Activated T-cell treated with anti-CD3 and anti-CD28 coated beads, Interleukin-2, amount 50 U/mL, for 1 hour (primary cell): ENCODE measurements at places on chromosomes 11 and 22.
A peak's percentile ranks its signal among the peaks of the same experiment; 100 is the strongest.

- DNase-seq, result no peak
Observed at GRCh38 chr11:76075716-76076115, 130.6 kb downstream of the WNT11 start.

GRCh38 chr11:87036756-87037449, 831 bp upstream of the TMEM135 start:
- no peak for DNase-seq

DNA sequence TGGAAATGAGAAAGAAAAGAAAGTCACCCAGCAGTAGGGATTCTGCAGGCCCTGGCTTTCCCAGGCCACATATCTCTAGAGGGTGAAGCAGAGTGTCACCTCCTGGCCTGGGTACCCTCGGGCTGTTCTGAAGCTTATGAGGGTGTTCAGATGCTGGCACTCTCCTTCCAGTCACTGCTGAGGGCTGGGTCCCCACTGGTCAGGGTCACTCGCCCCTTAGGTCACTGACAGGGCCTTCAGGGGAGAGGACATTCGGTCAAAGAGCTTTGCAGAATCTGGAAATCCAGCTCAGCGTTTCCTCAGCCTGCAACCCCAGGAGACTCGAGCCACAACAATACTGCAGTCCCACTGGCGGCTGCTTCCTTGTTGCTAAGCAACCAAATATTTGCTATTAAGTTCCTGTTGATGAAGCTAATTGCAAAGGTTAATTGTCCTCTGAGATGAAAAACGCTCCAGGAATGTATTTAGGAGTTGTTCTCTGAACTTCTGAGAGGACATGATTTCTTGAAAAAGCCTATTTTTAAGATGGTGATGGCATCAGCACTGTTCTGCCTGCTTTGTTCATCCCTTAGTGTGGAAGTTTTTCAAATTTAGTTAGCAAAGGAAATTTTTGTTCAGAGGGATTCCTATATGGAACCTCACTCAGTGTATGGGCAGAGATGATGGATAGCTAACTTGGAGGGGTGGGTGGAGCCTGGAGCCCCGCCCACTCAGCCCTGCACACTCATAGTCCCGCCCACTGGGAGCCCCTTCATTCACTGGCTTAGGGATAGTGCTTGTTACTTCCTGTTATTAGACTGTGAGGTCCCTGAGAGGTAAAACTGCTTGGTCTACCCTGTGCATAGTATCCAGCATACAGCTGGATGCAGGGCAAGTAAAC, 109.2 kb downstream of the CSNK2A3 start:
- DNase-seq, result peak; percentile 45

DNA sequence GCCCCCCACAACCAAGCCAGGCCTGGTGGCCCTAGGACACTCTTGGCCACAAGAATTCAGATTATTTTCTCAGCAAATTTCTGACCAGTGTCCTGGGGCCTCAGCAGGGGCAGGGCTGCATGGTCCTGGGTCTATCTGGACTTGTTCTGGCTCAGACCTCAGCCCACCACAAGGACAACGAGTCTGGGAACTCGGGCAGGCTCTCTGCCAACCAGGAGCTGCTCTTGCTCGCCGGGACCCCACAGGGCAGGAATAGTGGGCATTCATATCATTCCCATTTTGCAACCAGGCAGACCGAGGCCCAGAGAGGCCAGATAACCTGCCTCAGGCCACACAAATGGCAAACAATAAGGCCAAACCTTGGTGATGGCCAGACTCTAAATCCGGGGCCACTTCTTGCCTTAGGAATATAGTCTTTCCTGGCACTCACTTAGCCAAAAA, 75.4 kb upstream of the WNT7B start:
- DNase-seq, result no peak

- no peak for DNase-seq
Observed at GRCh38 chr11:104564921-104565582, 333.2 kb downstream of the CASP12 start.

- no peak for DNase-seq
Observed at GRCh38 chr22:49148895-49149418, 678.7 kb downstream of the BRD1 start.

DNA sequence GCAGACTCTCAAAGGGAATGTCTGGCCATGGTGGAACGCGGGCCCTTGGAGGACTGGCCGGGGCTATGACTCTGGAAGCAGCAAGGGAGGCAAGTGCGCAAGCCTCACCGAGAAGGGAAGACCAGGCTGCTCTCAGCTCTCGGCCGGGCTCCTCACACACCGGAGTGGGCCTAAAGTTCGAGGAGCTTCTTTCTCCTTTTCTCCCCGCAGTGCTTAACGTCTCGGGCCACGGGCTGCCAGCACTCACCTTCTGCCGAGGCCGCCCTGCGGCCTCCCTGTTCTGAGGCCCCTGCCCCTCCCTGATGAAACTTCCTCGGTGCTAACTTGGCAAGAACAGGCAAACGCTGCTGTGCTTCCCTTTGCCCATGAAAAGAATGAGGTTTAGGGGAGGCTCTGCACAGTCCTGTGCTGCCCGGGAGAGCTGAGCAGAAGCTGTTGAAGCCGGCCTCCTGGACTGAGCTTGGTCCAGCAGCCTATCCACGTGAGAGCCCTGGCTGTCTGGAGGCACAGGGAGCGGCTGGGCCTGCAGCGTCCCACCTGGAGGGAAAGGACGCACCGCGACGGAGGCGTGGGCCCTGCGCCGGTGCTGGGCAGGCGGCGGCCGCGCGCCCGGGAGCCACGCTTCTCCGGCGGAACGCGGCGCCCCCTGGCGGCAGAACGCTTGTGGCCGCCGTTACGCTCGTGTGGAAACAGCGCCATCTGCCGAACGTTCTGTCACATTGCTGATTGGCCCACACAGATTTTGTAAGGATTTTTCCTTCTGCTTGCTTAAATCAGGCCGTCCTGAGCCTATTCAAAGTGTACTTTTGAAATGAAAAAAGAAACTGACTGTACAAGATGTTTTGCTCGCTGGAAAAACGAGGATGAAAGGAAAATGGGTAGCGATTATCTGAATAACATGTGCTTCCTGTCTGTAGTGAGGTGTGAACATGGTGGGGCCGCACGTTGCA, 65.0 kb upstream of the TMEM45B start:
- DNase-seq, result peak; percentile 82

DNA sequence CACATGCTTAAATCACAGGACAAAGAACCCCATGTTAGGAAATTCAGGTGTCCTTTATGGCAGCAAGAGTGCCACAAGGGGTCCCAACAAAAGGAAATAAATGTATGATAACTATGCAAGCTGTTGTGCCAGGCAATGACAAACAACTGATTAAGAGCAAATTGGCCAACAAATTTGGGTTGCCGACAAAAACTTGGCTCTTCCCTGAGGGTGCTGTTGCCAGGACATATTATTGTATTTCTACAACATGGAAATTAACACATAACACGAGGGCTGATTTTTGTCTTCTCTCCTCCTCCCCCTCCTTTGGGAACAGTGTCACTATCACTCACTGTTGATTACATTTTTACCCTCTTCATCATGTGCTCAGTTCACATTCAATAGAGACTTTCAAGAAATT, 56.0 kb downstream of the LRRC4C start:
- DNase-seq, result no peak

DNA sequence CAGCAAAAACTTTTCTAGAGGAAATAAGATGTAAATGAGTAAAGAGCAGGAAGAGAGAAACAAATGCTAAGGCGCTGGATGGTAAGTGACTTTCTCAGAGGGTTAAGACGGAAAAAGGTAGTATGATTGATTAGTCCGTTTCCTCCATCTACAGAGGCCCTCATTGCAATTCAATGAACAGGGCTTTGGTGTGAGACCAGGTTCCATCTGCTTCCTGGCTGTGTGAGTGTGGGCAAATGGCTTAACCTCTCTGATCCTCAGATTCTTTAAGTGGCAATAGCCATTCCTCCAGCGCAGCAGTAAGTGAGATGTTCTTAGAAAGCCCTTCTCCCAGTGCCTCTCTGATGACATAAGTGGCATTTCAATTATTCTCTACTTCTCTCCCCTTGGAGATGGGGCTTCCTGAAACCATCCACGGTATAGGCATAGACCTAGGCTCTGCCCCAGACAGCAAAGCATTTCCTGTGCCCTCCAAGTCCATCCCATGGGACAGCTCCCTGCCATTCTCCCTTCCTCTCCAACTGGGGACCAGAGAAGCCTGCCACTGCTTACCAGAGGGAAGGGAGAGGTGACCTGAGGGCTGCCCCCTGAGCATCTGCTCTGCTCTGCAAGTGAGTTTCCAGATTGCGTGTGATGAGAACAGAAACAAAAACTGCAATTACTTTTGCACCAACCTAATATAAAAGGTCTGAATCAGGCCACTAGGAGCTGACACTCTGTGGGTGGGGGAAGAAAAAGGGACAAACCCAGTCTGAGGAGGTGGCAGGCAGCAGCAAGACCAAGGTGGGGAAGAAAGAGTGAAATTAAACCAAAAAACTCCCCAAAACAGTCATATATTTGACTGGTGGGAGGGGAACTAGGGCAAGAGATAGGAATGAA, 12.7 kb upstream of the CD44 start:
- no peak for DNase-seq

DNA sequence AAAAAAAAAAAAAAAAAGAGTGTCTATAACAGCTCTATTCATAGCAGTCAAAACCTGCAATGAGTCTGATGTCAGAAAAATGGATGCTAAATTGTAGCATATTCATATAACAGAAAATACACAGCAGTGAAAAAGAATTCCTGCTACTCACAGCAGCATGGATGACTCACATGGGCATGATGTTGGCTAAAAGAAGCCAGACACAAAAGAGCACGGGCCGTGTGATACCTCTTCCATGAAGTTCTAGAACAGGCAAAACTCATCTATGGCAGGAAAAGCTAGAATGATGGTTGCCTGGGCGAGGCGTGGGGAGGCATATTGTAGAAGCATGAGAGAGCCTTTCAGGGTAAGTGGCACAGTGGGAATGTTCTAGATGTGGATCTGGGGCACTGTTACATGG, 18.9 kb downstream of the PLAAT3 start:
- no peak for DNase-seq

- peak; percentile 46 for DNase-seq
Observed at GRCh38 chr22:46774253-46774979, 12.0 kb downstream of the TBC1D22A start.
